ENCODE measurements at places on chromosomes 1 and 21.

DNA sequence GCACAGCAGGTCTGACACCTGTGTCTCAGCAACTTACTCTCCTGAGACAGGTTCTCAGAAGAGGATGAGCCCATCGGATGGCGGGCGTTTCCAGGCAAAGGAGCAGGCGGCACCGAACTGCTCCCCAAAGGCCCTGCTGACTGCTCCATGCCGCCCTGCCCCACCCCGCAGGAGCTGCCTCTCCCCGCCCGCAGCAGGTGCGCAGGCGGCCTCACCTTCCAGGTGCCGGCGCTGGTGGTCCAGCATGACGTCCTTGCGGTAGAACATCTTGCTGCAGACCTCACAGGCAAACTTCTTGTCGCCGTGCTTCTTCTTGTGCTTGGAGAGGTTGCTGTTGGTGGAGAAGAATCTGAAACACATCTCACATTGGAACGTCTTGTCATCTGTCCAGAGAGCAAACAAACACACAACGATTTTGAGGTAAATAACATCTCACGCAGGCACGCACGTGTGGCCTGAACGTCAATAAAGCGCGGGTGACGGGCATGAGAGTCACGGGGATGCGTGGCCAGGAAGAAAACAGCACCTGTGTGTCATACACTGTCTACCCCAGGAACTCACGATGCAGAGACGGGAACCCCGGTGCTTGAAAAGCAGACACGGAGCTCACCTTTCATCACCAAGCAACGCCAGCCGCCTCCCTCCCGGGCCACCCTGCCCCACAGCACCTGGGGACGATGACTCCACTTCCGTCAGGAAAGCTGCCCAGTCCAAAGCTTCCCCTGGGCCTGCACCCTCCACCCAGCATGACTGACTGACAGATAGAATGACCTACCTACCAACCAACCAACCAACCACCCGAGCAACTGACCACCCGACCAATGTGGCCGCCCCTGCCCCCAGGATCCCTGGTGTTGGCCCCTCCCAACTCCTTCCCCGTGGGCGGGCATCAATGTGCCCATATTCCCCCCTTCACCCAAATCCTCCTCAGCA lies 50.9 kb downstream of the PRDM15 start:
- DNase-seq, result no peak

DNA sequence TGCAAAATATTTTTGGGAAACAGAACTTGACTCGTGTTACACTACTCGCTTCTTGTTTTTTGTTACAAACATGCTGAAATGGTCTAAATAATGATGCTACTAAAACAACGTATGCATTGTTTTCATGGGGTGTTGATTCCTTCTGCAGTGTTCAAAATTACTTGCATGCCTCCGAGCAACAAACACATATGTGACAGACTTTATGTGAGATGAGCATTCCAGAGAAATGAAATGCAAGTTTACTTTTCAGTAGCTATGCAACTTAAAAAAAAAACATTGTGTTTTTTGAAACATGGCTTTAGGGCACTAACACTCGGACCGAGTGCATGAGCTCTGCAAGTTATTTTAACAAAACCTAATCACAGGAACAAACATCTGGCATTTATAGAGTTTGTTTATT lies 84.8 kb downstream of the CAMTA1 start:
- DNase-seq, result no peak

- DNase-seq, result no peak
Measured at GRCh38 chr1:157856538-157856937, 14.9 kb upstream of the CD5L start.

DNA sequence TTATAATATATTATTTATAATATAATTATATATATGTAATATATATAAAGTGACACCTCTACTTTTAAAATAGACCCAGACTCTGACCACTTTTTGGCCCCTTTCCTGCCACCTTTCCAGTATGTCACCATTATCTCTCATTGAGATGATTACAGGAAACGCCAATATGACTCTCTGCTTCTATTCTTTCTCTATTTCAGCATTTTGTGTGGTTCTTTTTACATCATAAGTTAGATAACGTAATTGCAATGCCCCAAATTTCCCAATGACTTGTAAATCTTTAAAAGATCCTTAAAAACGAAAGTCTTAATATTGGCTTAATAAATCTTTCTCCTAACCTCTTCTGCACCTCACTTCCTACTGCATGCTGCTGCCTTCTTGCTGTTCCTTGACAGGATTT lies 8.1 kb upstream of the GBP5 start:
- DNase-seq, result no peak

GRCh38 chr1:66692681-66693080 lies 59.6 kb upstream of the DYNLT5 start:
- DNase-seq, result no peak

DNA sequence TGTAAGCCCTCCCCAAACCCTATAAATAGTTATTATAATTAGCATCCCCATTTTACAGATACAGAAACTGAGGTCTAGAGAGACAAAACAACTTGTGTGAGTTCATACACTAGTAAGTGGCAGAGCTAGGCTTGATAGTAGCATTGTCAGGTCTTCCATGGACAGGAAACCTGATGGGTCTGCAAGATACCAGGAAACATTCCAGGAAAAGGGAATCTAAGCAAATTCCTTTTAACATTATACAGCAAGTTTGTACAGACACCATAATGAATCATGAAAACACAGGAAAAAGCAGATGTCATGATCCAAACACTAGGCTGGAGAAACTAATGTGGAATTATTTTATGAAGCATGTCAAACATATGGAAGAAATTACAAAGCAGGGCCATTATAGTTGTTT lies 89.1 kb upstream of the KCNK2 start:
- no peak for DNase-seq

- no peak for DNase-seq
Measured at GRCh38 chr21:31887391-31887841, 14.6 kb downstream of the HUNK start.

GRCh38 chr1:243849421-243850201 lies 432 bp downstream of the AKT3 start:
- peak; percentile 31 for DNase-seq

DNA sequence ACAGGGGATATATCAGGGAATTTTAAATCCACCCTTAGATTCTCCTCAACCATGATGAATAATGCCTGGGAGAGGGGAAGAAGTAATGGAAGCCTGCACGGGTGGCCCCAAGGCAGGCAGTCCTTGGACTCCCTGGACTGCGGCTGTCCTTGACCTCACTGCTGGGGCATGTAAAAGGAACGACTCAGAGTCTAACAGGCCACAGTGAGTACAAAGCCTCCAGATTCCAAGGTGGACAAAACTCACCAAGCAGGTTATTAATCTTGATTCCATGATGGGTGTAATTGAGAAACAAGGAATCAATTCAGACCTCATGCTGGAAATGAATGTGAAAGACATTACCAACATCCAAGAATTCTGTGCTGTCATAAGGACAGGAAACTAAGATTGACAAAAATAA lies 13.0 kb upstream of the ARHGAP29 start:
- DNase-seq, result no peak

- no peak for DNase-seq
Measured at GRCh38 chr1:232664844-232665777, 35.2 kb upstream of the SIPA1L2 start.

DNA sequence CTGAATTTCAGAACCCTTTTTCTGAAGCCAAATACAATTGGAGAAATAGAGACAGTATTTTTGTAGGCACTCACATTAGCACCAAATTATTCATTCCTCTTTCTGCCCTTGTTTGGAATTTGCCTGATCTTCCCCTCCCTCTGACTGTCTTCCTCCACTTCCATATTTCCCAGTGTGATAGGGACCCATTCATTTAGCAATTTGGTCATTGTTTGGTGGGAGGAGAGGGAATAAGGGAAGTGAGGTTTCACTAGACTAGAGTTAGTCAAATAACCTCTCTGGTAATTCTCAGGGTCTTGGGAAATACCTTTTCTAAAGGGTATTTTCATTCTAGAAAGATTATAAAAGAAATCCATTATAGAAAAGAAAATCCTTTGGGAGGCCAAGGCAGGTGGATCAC lies 31.0 kb upstream of the MTMR11 start:
- DNase-seq, result no peak

GRCh38 chr1:169137357-169137756 lies 30.9 kb downstream of the ATP1B1 start:
- DNase-seq, result no peak

DNA sequence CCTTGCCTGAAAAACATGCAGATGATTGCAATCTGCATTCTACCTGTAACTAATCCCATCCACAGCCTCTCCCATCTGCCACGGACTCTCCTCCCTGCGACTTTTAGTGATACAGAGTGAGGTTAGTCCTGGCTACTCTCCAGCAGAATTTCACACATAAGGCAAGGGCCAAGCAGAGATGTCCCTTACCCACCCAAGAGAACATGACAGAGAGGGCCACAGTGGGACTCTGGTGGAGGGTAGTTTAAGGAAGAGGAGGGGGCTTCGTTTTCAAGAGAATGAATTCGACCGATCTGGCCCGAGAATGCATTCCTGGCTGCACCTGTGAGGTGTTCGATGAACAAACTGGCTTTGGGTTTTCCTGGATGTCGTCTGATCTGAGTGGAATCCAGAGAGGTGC lies 87.5 kb upstream of the SIM2 start:
- no peak for DNase-seq

DNA sequence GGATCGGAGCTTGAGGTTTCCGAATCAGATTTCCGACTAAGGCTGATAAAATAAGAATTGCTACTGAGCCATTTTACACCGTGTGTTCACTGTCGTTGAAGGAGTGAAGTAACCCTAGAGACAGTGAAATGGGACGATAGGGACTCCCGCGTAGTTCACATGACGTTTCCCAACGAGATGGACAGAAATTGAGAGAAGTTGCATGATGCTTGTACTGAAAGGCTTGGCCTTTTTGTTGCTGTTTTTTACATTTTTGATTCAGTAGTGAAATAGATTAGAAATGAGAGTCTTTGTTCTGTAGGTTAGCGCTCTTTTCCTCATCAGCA lies 1.2 kb downstream of the KHDRBS1 start:
- no peak for DNase-seq

- no peak for DNase-seq
Measured at GRCh38 chr1:204382714-204383083, 23.0 kb upstream of the PLEKHA6 start.

- no peak for DNase-seq
Measured at GRCh38 chr1:154327466-154328317, 2.4 kb downstream of the ATP8B2 start.

- no peak for DNase-seq
Measured at GRCh38 chr21:29827647-29828046, 112.1 kb downstream of the GRIK1 start.

- DNase-seq, result no peak
Measured at GRCh38 chr1:203488539-203488938, 5.4 kb upstream of the OPTC start.

- DNase-seq, result no peak
Measured at GRCh38 chr1:89878256-89878655, 57.4 kb downstream of the LRRC8D start.

DNA sequence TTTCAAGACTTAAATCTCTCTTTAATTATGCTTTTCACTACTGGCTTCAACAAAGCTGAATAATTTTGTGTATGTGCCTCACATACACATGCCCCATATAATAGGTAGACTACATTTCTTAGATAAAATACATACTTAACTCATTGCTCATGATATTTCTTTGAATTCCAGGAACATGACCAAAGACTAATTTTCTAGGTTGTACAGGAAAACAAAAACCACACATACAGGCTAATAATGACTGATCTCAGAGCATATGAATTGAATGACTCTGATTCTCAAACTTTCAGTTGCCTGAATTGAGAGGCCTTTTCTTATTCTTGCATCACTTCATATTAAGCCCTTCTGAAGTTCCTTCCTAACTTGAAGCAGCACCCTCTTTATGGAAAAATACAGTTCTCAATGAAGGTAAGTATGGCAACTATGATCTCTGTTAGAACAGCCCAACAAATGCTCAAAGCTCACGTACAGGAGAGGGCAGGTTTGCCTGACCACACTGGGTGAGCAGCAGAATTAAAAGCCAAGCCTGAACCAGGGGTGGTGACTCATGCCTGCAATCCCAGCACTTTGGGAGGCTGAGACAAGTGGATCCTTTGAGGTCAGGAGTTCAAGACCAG lies 22.6 kb upstream of the UAP1 start:
- DNase-seq, result no peak

- DNase-seq, result no peak
Measured at GRCh38 chr1:57963581-57963980, 539.7 kb upstream of the DAB1 start.

DNA sequence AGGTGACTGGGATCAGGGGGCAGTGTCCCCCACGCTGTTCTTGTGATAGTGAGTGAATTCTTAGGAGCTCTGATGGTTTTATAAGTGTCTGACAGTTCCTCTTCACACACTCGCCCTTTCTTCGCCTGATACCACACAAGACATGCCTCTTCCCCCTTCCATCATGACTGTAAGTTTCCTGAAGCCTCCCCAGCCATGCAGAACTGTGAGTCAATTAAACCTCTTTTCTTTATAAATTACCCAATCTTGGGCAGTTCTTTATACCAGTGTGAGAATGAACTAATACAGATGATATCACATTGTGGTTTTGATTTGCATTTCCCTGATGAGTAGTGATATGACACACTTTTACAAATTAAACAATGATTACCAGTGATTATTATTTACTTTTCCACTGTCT lies 229.9 kb downstream of the AKT3 start:
- no peak for DNase-seq

GRCh38 chr1:215251428-215251827 lies 168.9 kb downstream of the KCNK2 start:
- no peak for DNase-seq

- DNase-seq, result no peak
Measured at GRCh38 chr1:179393721-179394120, 27.9 kb downstream of the AXDND1 start.

DNA sequence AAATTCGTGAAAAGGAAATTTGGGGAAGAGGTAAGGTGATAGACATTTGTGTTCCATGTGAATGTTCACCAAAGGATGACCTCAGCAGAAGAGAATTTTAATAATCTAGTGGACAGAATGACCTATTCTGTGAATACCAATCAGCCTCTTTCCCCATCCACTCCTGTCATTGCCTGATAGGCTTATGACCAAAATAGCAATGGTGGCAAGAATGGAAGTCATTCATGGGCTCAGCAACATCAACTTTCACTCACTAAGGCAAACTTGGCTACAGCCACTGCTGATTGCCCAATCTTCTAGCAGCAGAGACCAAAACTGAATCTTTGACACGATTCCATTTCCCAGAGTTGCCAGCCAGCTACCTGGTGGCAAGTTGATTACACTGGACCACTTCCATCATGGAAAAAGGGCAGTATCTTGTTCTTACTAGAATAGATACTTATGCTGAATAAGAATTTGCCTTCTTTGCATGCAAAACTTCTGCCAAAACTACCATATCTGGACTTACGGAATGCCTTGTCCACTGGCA lies 348.7 kb upstream of the PBX1 start:
- no peak for DNase-seq
